ENCODE measurements at places on chromosomes 2 and 18.

DNA sequence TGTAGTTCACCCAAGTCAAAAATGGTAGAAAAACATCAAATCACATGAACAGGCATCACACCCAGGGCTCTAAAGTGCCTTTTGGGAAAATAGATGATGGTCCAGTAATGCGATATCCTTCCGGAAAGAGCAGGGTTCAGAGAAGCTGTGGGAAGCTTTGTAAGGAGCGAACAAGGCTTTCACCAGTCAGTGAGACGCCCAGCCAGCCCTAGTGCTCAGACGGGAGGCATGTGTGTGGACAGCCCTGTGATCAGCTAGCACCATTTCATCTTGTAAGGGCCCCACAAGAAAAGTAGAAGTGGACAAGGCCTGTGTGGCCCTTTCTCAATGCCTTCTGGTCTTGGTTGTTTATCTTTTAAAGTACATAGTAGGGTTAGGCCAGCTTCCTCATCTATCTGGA, 76.1 kb downstream of the SMIM21 start:
- no peak for DNase-seq

DNA sequence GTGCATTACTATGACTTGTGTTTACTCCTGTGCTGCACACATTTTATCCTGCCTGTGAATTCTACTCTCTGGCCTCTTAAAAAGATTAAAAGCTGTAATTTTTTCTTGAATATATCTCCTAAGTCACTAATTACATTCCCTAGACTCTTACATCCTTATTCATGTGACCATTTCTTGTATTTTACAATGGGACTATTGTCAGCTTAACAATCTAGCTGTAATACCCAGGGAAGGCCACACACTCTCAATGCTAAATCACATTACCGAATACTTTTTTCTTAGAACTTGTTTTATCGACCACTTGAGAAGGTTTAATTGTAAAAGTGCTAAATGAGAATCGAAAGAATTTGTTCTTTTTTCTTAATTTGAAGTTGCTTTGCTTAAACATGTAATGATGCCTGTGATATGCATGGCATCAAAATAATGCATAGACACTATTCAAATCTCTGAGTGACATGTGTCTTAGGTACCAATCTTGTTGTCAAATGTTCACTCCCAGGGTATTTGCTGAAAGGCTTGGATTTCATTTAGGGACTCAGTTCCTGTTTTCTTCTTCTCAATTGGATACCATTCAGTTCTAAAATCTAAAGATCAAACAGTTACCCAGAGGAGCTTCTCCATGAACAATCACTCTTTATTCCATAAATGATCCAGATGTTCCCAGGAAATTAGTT, 498.5 kb downstream of the DPP10 start:
- no peak for DNase-seq

- no peak for DNase-seq
Measured at GRCh38 chr18:10948421-10948820, 200.9 kb downstream of the PIEZO2 start.

GRCh38 chr2:182077448-182078142, 91.9 kb downstream of the PPP1R1C start:
- DNase-seq: no peak

- DNase-seq: no peak
Measured at GRCh38 chr2:234125451-234126145, 75.1 kb downstream of the SPP2 start.

DNA sequence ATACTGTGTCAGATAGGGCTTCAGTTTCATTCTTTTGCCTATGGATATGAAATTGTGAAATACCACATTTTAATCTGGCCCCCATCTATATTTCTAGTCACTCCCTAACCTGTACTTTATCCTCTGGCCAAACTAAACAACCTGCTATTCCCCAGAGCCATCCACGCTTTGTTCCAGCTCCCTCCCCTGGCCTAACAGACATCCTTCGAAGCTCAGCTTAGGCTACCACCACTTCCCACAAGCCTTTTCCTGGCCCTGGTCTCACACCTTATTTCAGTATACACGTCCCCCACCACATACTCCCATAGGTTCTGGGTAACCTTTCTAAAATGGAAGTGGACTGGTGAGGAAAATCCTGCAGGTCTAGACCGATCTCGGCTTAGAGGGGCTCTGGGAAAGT, 55.4 kb downstream of the MAP4K3 start:
- DNase-seq: no peak

Data from T-helper 2 cell (primary cell).